NCI-H460 (cell line): ENCODE measurements at places on chromosomes 5 and 9. TPM values are rescaled to one million over a fixed set of nuclear protein-coding genes. Genes with fewer than 3 reads are reported as not detected.

Gene FEM1C
- 11.1 and 11.7 TPM in 2 replicates for total RNA-seq

Gene WNT8A
- total RNA-seq, result not detected in 2 replicates

Gene SOX30
- not detected in 2 replicates for total RNA-seq

Gene TMEM171
- total RNA-seq, result 0.64 TPM in 1 of 2 replicates, not detected in the other

Gene ADRB2
- 0.07 and 0.12 TPM in 2 replicates for total RNA-seq

Gene RNF180
- 2.8 and 2.9 TPM in 2 replicates for total RNA-seq

Gene DMRT3
- total RNA-seq, result not detected in 2 replicates

Gene FIBCD1
- total RNA-seq, result 14.3 and 14.6 TPM in 2 replicates

Gene FAM153A
- total RNA-seq, result not detected in 2 replicates

Gene PCDHA7
- total RNA-seq, result 0.15 TPM in 1 of 2 replicates, not detected in the other

Gene MLANA
- not detected in 2 replicates for total RNA-seq

Gene SPINK4
- not detected in 2 replicates for total RNA-seq

Gene SPINK7
- not detected in 2 replicates for total RNA-seq

Gene PRR16
- 1.1 and 1.4 TPM in 2 replicates for total RNA-seq

Gene MEIKIN
- not detected in 2 replicates for total RNA-seq

Gene SH2D3C
- 0.12 and 0.57 TPM in 2 replicates for total RNA-seq

Gene PGM5
- 0.07 TPM in 1 of 2 replicates, not detected in the other for total RNA-seq

Gene SELENOP
- total RNA-seq, result 2.6 and 4.5 TPM in 2 replicates

Gene ZNF483
- 1.6 and 2.6 TPM in 2 replicates for total RNA-seq

Gene PLPP7
- 0.10 and 0.14 TPM in 2 replicates for total RNA-seq

Gene NEUROG1
- not detected in 2 replicates for total RNA-seq

Gene GDNF
- not detected in 2 replicates for total RNA-seq

Gene RASGRF2
- total RNA-seq, result 0.37 and 1.2 TPM in 2 replicates
